ENCODE measurements at places on chromosomes 12 and 14.

DNA sequence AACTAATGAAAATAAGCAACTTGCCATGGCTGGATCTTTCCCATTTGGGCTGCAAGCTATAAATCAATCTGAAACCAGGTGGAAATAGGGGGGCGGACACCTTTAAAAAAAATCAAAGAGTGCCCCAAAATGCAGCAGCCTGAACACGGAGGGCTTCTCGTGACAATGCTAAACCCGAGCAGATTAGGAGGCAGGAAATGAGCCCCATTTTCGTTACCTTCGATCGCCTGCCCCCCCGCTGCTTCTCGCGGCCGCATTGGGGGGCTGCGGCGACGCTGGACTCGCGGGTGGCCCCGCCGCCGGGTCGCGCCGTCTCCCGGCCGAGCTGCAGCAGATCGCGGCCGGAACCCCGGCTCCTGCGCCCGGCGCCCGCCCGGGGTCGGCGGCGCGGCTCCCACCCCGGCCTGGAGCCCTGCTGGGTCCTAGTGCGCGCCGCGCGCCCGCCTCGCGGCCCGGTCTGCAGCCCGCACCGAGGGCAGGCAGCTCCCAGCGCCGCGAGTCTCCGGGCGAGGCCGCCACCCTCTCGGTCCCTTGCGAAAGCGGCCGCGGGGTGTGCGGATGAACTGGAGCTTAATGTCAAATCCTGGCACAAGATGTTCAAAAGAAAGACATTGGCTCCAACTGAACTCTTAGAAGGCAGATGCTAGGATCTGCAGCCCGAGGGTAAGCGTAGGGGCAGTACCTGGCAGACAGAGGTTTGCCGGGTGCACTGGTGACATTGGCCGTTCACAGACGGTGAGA is 201.9 kb upstream of the FOXN3 start:
- DNase-seq, result peak; percentile 74

DNA sequence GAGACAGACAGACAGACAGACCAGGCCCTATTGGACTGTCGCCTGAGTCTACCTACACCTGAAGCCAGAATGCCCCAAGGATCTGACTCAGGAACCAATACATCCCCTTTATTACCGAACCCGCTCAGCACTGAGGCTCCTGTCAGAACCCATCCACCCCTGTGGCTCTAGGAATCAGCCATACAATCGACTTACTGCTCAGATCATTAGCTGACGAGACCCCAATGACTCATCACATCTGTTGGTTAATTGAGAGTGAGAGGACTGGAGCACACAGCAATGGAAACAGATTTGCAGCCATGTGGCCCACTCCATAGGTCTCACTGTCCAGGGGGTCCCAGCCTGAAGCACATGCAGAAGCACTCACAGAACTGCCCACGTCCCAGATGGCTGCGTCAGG is 15.2 kb downstream of the ITPK1 start:
- DNase-seq, result no peak

DNA sequence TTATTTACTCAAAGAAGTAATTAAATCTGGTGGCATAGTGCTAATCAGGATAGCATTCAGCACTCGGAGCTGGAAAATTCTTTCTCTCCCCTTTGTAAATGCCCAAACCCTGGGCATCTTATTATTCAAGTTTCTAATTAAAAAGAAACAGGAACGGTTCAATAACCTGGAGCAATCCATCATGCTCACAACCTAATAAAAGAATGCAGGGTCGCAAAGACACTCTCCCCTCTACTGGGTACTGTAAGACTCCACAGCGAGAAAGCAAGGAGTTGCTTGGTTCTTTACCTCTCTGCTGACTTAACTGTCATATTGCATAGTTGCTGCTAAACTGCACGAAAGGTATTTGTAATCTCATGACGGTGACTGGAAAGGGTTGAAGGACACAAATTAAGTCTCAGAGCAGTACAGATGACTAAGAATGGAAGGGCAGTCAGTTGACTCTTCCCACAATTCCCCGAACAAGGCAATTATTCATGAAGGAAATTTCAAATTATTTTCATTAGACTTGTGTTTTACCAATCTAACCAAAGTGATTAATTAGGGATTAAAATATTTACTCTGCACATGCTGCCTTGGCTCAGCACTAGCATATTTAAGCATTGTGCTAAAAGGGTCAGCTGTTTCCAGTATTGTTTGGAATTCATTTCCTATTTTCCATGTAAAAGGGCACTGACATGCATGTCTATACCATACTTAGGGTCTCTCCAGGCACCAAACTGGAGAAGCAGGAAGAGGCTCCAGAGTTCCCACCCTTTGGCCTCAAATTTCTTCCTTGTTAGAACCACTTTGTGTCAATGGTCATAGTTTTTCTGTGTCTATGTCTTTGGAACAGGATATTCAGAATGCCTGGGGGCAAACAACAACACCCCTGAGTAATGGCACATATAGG is 182.2 kb downstream of the EXOC5 start:
- DNase-seq, result no peak

DNA sequence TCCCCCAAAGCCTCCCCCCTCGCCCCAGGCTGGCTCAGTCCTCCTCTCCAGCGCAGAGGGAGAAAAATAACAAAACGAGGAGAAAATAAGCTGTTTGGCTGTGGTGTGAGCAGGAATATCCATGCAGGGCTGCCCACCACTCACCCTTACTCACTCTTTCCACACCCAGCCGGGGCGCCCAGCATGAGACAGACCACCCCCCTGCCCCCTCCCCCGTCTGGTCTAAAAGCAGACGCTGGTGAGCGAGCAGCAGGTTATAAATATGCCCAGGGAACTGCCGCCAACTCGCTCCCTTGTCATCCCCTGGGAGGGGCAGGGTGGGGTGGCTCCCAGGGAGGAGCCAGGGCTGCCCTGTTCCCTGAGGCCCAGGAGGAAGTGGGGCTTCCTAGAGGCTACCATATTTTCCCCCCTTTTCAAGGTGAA is 7.4 kb downstream of the WNT1 start:
- DNase-seq, result no peak

DNA sequence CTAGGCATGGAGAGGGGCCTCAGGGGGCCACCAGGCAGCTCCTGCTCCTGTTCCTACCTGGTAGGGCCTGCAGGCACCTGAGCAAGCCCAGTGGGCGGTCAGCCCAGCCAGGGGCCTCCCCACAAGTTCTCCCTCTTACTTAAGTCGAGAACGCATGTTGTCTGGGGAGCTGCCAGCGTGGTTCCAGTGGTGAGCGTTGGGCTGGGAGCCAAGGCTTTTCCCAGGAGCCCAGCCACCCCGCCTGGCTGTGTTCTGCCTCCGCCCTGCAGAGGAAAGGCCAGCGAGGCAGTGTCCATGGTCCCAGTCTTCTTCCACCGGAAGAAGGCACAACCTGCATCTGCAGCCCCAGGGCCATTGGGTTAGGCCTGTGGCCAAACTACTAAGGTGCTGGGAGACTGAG is 1.4 kb downstream of the C14orf180 start:
- no peak for DNase-seq

- no peak for DNase-seq
Measured at GRCh38 chr14:29442696-29443095, 485.0 kb downstream of the PRKD1 start.

GRCh38 chr12:126347421-126347820 is 1282.2 kb downstream of the AACS start:
- no peak for DNase-seq

GRCh38 chr14:61491224-61491623 is 169.8 kb downstream of the PRKCH start:
- no peak for DNase-seq

GRCh38 chr12:89070603-89071002 is 281.7 kb downstream of the DUSP6 start:
- no peak for DNase-seq

DNA sequence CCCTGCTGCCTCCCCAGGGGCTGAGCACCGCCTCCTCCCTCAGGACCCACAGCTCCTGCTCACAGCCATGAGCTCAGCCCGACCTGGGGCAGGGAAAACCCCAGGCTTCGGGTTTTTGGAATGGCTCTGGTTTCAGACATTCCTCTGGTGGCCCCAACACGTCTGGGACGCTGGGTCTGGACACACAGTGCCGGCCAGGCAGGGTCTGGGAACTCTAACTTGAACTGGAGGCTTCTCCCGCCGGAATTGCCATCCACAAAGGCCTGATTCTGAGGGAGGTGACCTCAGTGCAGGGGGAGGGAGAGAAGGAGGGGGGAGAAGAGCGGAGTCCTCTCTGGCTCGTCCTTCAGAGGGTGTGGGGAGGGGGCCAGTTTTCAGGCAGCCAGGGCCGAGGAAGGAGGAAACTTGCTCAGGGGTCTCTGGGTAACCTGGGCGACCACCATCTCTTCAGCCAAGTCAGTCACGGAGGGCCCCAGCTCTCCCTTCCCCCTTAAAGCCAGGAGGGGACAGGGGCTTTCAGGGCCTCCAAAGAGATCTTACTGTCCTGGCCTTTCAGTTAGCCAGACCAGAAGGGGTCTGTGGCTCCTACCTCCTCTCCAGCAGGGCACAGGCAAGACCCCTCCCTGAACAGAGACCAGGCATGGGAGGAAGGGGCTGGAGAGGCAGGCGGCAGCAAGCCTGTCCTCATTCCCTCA is 19.4 kb downstream of the NCKAP5L start:
- no peak for DNase-seq
